CD8-positive, alpha-beta memory T cell (primary cell): ENCODE measurements at places on chromosomes 7 and 10. TPM values are rescaled to one million over a fixed set of nuclear protein-coding genes. Genes with fewer than 3 reads are reported as not detected.

GRCh38 chr7:141014125-141014523, 628 bp downstream of the MRPS33 start:
- DNase-seq = no peak

- no peak for DNase-seq
Observed at GRCh38 chr7:11447106-11447505, 384.9 kb downstream of the THSD7A start.

DNA sequence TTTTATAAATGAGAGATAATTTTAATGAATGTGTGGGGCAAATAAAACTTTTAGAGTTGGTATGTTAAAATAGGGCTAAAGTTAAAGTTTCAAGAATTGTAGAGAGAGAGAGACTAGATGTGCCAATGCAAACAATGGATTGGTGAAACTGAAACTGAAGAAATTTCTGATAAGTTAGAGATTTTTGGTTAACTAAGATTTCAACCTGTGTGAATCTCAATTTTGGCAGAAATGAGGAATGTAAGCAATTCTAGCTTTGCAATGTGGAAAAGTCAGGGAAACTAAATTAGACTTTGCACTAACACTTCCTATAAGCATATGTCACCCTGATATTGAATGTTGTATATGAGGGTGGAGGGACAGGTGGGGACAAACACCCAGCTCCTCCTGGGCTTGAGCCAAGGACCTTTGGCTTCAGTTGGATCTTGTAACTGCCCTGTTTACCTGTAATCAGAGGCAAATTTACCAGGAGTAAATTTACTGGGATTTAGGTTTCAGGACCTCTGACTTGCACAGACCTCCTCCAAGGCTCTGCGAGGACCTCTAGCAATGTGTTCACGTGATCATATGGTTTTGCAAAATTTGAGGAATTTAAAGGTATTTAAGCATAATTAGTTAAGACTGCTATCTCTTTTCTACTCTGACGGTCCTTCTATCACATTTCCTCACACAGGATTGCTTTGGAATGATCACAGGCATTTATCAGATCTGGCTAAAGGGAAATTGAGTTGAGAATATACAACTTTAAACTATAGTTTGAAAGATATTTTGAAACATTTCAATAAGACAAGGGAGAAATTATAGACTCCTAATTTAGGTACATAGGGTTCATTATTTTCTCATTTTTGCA, 33.1 kb upstream of the RPA3 start:
- DNase-seq = no peak

GRCh38 chr7:137816696-137817320, 30.0 kb downstream of the DGKI start:
- DNase-seq = no peak

FUOM gene
- total RNA-seq = 39.8 TPM

SP8 gene
- total RNA-seq = not detected

NPC1L1 gene
- not detected for total RNA-seq

SFR1 gene
- 15.5 TPM for total RNA-seq

GRCh38 chr7:24705461-24705954, 51.8 kb downstream of the GSDME start:
- DNase-seq = no peak

DNA sequence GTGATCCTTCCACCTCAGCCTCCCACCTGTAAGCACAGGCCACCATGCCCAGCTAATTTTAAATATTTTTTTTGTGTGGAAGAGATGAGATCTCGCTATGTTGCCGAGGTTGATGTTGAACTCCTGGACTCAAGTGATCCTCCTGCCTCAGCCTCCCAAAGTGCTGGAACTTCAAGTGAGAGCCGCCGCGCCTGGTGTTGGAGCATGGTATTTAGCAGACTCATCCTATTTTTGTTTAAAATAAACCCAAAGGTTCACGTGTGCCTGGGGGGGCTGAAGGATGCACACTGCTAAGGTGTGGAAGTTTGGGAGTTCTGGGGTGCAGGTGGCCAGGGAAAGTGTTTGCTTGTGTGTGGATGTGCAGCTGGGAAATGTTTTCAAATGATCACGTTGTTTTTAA, 18.1 kb downstream of the PDGFA start:
- no peak for DNase-seq

DNA sequence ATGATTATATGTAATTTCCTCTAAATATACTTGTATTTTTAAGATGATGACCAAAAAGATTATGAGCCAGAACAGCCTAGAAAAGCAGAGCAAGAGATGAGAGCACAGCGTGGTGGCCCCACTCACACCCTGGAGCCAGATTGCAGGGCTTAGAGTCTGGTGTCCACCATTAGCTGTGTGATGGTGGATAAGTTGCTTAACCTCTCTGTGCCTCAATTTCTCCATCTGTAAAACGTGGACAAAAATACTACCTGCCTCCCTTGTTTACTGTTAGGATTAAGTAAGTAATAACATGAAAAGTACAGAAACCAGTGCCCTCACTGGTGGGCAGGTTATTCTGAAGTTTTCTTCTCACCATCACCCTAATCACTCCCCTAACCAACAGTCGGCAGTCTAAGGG, 212.3 kb downstream of the COBL start:
- no peak for DNase-seq

ASZ1 gene
- not detected for total RNA-seq
